Right hindlimb (tissue), 1 donor: ENCODE measurements at places on chromosomes 2 and 18.

DNA sequence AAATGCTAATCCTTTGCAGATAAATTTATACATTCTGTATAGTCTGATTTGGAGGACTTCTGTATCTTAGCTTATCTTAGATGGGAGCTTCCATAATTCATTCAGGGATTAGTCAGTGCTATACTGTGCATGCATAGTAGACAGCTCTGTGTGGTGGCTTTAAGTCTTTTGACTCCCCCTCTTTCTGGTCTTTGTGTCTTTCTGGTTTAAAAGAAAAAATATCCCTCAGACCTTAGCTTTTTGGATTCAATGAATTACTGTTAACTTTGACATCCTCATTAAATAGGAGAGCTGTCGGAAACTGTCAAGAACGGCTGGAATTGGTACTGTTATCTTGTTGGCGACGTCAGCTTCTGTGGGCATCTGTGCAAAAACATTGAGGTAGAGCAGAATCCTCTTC lies 130.4 kb downstream of the SPTBN1 start:
- no peak for DNase-seq

- DNase-seq: no peak
Measured at GRCh38 chr2:142395291-142395690, 264.5 kb upstream of the LRP1B start.

DNA sequence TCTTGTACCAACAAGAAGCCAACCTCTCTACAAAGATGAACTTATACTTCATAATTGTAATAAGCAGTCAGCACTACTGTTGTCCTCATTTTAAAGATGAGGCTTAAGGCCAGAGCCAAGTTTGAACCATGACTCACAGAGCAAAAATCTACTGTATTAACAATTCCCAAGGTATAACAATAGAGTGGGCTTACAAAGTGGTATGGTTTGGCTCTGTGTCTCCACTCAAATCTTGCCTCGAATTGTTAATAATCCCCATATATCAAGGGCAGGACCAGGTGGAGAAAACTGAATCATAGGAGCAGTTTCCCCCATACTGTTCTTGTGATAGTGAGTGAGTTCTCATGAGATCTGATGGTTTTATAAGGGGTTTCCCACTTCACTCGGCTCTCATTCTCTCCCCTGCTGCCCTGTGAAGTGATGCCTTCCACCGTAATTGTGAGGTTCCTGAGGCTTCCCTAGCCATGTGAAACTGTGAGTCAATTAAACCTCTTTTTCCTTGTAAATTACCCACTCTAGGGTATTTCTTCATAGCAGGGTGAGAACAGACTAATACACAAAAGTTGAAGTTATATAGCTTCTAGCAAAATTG lies 19.5 kb downstream of the MRPL44 start:
- DNase-seq: no peak

DNA sequence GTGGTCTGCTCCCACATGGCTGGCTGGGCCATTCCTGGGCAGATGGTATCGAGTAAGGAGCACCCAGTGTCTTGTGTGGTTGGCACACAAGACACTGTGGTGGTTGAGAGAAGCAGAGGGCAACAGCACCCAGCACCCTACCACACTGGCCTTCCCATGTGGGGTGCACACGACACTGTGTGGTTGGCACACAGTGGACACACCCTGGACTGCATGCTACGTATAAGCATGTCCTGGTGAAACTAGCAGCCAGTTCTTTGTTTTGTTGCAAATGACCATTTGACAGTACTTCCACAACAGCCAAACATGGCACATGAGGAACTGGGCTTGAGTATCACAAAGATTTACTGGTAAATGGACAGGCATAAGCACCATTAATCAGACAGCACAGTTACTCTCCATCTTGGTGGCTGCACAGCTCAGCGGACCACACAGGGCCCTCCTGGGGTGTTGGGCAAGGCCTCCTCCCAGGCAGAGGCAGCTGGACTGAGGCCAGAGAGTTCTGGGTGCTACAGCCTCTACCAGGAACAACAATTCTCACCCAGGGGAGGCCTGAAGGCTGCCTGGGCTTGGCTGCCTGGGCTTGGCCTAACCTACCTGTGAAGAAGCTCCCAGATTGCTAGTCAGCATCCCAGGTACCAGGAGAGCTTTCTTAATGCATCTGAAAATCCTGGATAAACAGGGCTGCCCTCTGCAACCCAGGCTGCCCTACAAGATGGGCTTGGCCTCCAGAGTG lies 59.3 kb upstream of the ALPP start:
- no peak for DNase-seq

GRCh38 chr2:169585673-169586072 lies 1.5 kb downstream of the PPIG start:
- DNase-seq: no peak

- no peak for DNase-seq
Measured at GRCh38 chr2:117828870-117829269, 14.4 kb downstream of the DDX18 start.

DNA sequence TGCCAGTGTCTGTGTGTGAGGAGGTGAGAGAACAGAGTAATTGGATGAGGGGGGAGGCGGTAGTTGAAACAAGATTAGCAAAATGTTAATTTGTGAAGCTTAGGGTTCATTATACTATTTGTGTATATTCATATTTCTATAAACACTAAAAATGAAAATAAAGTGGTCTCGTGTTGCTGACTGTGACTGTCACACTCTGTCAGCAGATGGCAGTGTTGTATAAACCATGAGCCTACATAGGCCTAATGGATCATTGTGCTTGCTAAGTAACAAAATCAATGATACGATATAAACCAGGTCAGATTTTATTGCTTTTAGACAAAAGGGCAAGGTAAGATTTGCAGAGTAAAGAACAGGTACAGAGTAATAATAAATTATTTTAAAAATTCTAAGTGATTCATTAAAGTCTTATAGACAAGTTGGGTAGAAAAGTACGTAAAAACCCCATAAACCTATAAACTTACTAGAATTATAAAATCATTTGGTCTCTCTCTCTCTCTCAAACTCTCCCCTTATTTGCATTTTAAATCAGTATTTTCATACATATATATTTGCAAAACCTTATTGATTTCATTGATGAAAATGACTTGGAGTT lies 182.7 kb downstream of the RPIA start:
- DNase-seq: peak; percentile 40

DNA sequence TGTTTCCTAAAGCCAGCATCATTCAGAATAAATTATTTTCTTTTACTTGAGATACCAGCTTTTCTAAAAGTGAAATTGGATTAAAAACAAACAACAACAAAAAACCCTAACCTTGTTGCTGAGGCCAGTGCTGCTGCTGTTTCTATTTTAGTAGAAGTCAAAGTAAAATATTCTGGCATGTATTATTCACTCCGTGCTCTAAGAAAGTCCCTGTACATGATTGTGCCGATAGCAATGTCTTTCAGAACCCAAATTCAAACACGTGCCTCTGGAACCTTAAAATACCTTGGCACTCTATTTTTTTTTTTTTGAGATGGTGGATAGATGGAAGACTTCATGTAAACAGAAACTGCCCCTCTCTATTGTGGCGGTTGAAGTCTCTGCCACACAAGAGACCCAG lies 43.7 kb downstream of the TANC1 start:
- DNase-seq: no peak

DNA sequence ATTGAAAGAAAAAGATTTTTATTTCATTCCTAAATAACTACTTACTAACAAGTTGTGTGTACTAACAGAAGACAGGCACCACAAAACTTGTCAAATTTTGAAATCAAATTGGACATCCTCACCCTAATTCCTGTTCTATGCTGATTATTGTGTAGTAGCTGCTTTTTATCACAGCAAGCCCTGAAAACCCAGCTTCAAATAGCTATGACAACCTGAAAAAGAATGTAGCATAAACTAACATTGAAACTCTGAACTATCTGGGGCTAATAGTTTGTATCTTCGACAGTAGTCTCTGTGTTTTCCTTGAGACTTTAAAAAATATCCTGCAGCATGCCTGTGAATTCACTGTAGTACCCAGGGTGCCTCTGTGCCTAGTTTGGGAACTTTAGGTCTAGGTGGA lies 122.6 kb downstream of the WDPCP start:
- no peak for DNase-seq

GRCh38 chr18:10249270-10249669 lies 205.2 kb upstream of the APCDD1 start:
- DNase-seq: no peak

GRCh38 chr2:108118996-108119395 lies 120.8 kb upstream of the SULT1C3 start:
- DNase-seq: no peak
